ENCODE measurements at places on chromosomes 16 and 17. TPM values are rescaled to one million over a fixed set of nuclear protein-coding genes. Genes with fewer than 3 reads are reported as not detected.

The KRTAP3-1 gene
- not detected for total RNA-seq

GRCh38 chr17:62966426-62967204 is 580 bp downstream of the TANC2 start:
- peaks cover 38% of the 10 kb centered on the region for H3K4me1 ChIP-seq
- H3K36me3 ChIP-seq = peaks cover 3% of the 10 kb centered on the region
- peak; percentile 36 for DNase-seq
- H3K27me3 ChIP-seq = no peaks in the 10 kb centered on the region
- H3K27ac ChIP-seq = no peak overlapping the region

- DNase-seq = no peak
- no peaks in the 10 kb centered on the region for H3K4me1 ChIP-seq
- no peaks in the 10 kb centered on the region for H3K27me3 ChIP-seq
- no peaks in the 10 kb centered on the region for H3K36me3 ChIP-seq
These were observed 20.3 kb upstream of the CDH5 start for GRCh38 chr16:66346221-66346620.

GRCh38 chr16:525123-525519 is 2.4 kb upstream of the CAPN15 start:
- DNase-seq = no peak
- H3K4me1 ChIP-seq = peaks cover 33% of the 10 kb centered on the region
- H3K27ac ChIP-seq = peak overlapping the region; percentile 23

The PRM1 gene
- not detected for total RNA-seq

GRCh38 chr16:86799367-86799766 is 221.0 kb downstream of the FOXL1 start:
- no peaks in the 10 kb centered on the region for H3K27me3 ChIP-seq
- H3K36me3 ChIP-seq = no peaks in the 10 kb centered on the region
- peak overlapping the region; percentile 84 for H3K27ac ChIP-seq
- no peak overlapping the region for H3K4me3 ChIP-seq

DNA sequence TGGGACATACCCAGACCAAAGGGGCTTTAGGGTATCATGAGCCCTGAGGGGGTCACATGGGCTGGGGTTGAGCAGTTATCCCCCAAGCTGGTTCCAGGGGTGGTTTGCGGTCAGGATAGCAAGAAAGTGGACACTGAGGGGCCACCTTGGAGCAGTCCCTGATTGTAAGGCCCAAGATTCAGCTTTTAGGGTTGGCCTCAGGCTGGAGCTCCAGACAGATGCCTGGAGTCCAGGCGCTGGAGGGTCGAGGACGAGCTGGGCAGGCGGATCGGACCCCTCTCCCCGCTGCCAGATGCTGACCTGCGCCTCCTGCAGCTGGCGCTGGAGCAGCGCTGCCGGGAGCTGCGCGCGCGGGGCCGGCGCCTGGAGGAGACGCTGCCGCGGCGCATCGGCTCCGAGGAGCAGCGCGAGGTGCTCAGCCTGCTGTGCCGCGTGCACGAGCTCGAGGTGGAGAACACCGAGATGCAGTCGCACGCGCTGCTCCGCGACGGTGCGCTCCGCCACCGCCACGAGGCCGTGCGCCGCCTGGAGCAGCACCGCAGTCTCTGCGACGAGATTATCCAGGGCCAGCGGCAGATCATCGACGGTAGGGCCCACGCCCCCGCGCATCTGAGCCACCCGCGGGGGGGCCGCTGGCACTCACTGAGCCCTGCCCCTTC is 10.0 kb downstream of the BTBD17 start:
- H3K4me1 ChIP-seq = peaks cover 3% of the 10 kb centered on the region
- H3K27me3 ChIP-seq = peaks cover 100% of the 10 kb centered on the region
- no peak overlapping the region for H3K4me3 ChIP-seq
- no peak for DNase-seq
- H3K36me3 ChIP-seq = no peaks in the 10 kb centered on the region

All from SJSA1 (cell line).